ENCODE measurements at places on chromosomes 2 and 18.

DNA sequence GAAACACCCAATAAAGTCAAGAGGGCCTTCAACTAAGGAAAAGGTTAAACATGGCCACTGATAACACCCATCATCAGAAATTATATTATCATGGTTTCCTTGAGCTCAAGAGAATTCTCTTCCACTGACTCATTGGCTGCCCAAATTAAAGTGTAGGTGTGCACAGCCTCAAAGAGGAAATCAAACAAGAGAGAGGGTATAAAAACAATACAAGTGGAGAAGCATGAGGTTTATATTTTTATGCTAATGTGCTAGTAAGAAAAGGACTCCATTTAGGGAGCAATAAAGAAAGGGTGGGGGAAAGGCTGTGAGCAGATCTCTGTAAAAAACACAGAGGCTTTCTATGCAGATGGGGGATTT, 168.8 kb upstream of the VRK2 start:
- no peak for DNase-seq

DNA sequence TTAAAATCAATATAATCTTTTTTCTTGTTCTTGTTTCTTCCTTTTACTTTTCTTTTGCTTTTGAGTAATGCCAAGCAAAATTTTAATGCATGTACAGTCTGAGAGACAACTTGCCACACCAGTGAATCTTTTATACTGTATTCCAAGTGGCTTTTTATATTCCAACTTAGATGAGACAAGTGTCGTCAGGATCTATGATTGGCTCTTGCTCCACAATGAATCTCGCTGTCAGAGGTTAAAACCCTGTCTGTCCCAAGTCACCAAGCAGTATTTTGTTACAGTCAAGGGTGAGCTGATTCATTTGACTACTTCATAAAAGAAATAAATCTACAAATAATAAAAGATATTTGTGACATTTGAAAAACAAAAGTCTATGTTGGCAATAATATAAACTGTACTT, at the start of gene MSTN:
Gene MSTN, minus strand, starts transcription at position 129 of the 400 bp plus-strand sequence. CDS start 133 bp downstream, outside the sequence.
- no peak for DNase-seq

DNA sequence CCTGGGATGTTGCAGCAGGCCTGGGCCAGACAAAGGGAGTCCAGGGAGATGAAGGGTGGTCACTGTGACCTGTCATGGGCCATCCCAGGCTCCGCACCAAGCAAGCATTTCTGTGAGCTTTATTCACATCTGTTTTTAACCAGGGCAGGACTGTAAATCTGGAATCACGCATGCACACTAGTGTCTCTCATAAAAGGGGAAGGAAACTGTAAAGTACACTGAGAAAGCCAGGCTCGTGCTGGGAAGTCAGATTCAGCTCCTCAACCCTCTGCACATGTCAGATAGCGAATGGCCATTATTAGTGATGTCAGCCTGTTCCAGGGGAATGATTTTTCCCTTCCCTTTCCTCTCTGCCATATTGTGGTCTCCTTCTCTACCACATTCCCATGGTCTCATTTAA, 818.6 kb upstream of the RAB6C start:
- DNase-seq: no peak

DNA sequence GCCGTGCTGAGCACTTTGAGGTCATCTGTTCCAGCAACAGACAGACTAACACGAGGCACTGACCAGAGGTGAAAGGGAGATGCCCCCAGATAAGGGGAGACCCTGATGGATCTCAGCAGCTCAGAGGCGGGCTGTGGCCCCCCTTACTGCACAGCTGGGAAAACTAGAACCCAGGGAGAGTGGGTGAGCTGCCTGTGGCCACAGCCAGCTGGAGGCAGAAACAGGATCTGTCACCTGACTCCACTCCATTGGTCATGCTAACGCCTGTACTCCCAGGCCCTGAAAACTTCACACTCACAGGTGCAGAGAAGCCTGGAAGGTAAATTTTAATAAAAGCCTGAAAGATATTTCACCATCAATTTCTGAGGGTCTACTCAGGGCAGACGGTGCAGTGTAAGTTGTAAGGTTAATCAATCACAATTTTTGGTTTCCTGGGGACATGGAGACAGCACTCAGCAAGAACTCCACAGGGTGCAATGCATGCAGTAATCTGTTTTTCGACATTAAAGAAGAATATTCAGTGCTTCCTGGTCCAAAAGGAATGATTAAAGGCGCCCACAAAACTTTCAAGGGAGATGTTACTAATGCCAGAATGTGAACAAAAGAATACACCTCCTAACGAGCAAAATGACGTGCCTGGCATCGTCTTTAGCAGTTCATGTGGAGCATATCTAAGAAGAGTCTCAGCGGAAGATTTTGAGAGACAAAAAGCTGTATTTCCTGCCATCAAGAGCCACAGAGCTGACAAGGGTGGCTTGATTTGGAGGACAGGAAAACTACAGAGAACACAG, 173.4 kb downstream of the EIPR1 start:
- no peak for DNase-seq

GRCh38 chr2:144322379-144322778, 197.5 kb downstream of the ZEB2 start:
- no peak for DNase-seq

DNA sequence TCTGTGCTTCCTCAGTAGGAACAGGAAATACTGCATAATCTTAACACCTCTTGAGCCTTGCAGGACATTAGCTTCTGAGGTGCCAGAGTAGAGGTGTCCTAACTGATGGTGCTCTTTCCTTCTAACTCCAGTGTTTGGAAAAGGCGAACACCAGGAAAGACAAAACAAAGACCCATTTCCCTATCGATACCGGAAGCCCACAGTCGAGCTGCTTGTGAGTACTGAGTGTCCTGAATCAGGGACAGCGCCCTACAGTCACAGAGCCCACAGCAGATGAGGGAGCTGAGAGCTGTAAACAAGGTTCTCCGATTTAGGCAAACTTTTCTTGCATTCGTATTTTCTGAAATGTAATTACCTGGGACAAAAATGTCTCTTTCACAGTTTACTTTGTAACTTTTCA, 50.7 kb downstream of the SLC14A2 start:
- DNase-seq: no peak

- no peak for DNase-seq
Measured at GRCh38 chr2:241811201-241811951, 2.4 kb downstream of the NEU4 start.

DNA sequence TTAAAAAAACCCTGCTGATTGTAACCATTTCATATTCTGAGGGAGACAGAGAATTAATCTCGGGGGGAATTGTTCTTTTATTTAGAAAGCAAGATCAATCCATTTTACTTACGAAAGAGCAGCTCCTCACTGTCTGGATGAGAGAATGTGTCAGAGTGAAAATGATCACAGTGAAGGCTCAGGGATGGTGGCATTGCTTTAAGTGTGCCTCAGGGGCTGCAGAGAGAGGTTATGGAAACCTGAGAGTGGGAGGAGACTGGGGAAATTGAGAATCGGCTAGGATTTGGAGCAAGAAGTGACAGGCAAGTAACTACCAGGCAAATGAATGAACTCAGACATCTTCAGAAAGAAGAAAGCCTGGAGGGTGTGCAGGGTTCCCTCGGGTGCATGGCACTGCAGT, 34.2 kb downstream of the MRPL35 start:
- no peak for DNase-seq

DNA sequence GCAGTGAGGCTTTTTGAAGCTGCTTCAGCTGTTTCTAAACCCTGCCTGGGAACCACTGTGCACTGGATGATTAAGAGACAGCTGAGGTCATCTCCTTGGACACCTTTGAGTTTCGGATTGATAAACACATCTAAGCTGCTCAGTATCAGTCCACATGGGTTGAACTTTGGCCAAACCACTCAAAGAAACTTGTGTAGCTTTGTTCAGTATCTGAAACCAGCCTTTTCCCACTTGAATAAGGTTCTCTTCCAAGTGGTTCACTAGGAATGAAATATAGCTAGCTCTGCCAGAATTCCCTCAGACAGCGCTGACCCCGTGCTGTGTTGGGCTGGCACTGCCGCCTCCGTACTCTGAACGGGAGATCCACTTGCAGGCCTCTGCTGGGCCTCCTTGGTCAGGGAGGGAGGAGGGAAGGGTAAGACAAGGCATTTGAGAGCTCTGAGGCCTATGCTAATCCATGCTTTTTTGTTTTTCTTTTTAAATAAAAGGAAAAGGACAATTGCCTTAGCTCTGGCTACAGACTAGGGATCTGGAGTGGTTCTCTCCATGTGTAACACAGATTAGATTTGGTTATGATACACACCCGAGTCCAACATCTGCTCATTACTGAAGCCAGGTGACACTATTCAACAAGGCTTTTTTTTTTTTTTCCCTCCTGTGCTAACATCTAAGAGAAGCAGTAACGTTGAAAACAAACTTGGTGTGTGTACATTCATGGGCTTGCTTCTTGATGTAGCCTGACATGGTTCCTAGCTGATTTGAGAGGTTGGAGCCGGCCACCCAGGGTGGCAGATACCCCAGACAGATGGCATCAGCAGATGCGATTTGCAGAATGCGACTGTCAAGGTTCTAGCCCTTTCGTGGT, 67.7 kb downstream of the NCK2 start:
- no peak for DNase-seq

GRCh38 chr18:46160050-46160798, 56.0 kb downstream of the HAUS1 start:
- DNase-seq: peak; percentile 12

DNA sequence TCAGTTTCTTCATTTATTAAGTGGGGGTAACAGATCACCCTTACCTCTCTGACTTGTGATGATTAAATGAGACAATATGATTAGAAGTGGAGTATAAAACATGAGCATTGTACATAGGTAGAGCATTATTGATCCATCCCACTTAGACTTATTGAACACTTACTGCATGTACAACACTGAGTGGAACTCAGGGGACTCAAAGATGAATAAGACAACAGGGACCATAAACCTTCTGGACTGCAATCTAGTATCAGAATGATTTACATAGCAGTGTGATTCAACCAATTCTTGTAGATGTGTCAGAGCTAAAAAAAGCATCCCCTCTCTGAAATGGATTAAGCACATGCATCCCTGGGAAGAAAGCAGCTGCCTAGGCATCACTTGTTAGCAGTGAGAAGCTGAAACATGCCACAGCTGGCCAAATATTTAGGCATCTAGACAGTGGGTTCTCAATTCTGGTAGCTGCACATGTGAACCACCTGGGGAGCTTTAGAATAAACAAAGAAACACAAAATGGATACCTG, 111.5 kb downstream of the CYRIA start:
- no peak for DNase-seq

DNA sequence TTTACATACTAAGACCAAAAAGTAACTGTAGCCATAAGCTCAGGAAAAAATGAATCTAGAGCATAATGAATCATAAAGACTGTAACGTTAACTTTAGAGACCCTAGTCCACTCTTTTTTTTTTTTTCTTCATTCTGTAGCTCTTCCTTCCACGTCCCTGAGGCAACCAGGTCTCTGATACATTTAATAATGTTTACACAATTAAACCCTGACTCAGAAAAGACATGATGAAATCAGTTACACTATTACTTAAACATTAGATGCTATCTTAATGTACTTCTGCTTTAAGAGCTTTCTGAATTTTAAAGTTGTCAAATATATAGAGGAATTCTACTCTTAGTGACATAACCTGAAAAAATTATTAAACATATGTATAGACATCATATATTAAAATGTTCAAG, 1121.5 kb upstream of the DDX18 start:
- no peak for DNase-seq

GRCh38 chr18:59833785-59834184, 66.0 kb upstream of the PMAIP1 start:
- no peak for DNase-seq

DNA sequence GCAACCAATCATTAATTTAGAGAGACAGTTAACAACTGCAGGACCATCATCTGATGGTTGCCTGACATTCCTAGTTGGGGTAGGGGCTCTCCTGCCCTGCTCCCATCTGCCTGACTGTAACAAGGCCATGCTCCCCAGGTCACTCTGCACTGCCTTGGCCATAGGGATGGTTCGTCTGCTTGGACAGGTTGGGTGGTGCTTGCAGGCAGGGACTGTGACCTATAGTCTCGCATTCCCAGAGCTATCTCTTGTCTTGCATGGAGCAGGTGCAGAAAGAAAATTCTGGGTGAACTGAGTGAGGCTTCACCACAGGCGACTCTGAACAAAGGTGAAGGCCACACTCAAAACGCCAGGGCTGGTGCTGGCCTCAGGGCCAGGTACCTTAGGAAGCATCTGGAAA, 64.7 kb downstream of the EMILIN2 start:
- no peak for DNase-seq

DNA sequence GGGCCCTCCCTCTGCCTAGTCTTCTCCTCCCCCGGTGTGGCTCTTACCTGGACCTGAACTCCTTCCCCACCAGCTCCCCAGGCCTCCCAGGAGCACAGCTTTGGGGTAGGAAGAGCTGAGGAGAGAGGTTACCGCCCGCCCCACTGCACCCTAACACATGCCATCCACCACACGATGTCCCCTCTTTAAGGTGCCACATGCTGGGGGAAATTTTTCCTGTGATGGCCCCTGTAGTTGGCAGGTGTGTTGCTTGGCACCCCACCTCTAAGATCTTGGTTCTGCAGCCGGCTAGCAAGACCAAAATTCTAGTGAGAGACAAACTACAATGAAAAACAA, 6.9 kb upstream of the TEX261 start:
- no peak for DNase-seq

- no peak for DNase-seq
Measured at GRCh38 chr2:30346471-30347169, 100.4 kb upstream of the LCLAT1 start.

DNA sequence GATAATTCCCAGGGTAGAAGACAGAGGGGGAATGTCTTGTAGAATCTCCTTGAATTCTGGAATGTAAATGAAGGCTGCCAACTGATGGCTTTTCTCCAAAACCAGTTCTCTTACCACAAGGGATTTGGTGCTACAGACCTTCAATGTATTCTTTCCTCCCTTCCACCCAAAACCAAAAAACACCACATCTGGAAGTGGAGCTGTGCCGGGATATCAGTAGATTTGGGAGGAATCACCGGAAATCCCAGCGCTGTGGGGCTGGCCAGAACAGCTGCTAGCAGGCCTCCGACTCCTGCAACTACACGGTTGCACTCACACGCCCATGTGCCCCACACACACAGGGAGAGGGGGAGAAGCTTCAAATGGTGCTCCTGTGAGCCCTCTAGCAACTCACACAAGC, 45.7 kb downstream of the RPL31 start:
- DNase-seq: no peak

DNA sequence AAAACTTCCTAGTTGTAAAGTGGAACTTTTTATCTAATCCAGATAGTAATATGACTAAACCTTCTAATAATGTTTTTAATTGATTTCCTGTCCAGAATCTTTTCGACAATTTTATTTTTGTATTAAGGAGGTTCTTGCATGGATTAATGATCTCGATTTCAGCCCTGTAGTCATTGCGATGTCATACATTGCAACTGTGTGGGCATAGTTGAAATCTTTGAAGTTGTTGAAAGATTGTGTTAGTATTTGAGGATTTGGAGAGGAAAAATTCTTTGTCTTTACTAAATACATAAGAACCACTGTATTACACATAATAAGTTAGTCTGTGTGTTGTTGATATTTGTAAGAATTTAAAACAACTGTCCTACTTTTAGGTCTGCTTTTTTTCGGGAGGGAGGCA, 31.1 kb downstream of the ACSL3 start:
- no peak for DNase-seq

DNA sequence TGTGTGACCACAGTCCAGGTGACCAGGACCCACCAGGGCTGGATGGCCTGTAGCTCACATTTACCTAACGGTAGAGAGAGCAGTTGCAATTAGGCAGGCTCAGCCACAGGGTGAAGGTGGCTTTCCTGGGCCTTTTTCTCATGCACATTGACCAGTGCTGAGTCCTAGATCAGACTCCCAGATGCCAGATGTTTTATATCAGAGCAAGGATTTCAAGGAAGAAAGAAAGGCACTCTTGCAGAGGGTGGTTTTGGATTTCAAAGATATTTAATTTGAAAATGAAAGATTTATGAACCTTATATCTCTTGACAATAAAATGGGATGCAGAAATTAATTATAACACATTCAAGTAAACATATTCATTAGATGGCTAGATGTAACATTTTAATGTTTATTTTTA, 694.2 kb upstream of the GYPC start:
- no peak for DNase-seq

Measured in activated effector memory CD4-positive, alpha-beta T cell treated with anti-CD3 and anti-CD28 coated beads, Interleukin-2, amount 50 U/mL, for 16 hours (primary cell).